ENCODE measurements at places on chromosomes 7 and 10. TPM values are rescaled to one million over a fixed set of nuclear protein-coding genes. Genes with fewer than 3 reads are reported as not detected.

ZNF3 gene
- 31.8 TPM for total RNA-seq

- no peaks in the 10 kb centered on the region for H3K27me3 ChIP-seq
- H3K36me3 ChIP-seq: no peaks in the 10 kb centered on the region
- H3K4me1 ChIP-seq: no peaks in the 10 kb centered on the region
- DNase-seq: peak; percentile 42
- no peak overlapping the region for H3K27ac ChIP-seq
These were observed 216.8 kb upstream of the CCDC6 start for GRCh38 chr10:60123172-60123571.

PILRA gene
- total RNA-seq: 1.3 TPM

GRCh38 chr10:63757067-63757466, 235.9 kb downstream of the REEP3 start:
- no peak overlapping the region for H3K27ac ChIP-seq
- peaks cover 22% of the 10 kb centered on the region for H3K4me1 ChIP-seq
- DNase-seq: no peak
- H3K27me3 ChIP-seq: no peaks in the 10 kb centered on the region
- H3K36me3 ChIP-seq: no peaks in the 10 kb centered on the region
- H3K4me3 ChIP-seq: no peak overlapping the region

DNA sequence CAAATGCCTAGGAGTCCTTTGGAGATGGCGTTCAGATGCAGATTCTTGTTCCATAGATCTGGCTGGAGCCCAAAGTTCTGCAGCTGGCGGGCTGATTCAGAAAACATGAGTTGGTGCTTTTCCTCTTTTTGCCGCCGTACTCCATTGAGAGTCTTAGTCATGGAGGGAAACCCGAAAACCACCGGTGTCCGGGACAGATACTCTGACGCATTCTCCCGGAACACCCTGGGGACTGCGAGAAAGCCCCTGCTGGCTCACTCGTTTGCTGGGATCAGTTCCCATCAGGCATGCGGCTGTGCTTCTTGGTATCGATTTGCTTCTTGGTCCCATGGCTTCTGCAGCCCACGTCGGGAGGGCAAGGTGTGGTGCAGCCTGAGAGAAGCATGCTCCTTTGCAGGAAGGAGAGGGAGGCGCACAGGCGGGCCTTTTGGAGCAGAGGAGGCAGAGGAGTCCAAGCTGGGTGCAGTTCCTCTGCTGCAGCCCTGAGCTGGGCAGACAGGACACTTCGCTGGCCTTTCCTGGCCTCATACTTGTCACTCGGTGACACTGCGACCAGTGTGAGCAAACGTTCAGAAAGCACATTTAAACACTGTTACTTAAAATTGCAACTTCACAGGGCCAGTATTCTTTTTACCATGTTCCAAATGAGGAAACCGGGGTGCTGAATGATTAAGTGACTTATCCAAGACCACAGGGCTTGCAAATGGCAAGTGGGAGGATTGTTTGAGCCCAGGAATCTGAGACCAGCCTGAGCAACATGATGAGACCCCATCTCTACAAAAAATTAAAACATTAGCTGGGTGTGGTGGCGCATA, 30.6 kb upstream of the PFKFB3 start:
- H3K4me1 ChIP-seq: peaks cover 61% of the 10 kb centered on the region
- no peaks in the 10 kb centered on the region for H3K27me3 ChIP-seq
- peak; percentile 85 for DNase-seq
- peaks cover 7% of the 10 kb centered on the region for H3K36me3 ChIP-seq
- peak overlapping the region; percentile 71 for H3K27ac ChIP-seq

GRCh38 chr10:98492763-98493162, 46.0 kb upstream of the HPS1 start:
- no peak for DNase-seq
- no peak overlapping the region for H3K27ac ChIP-seq
- H3K36me3 ChIP-seq: no peaks in the 10 kb centered on the region
- no peaks in the 10 kb centered on the region for H3K4me1 ChIP-seq

DNA sequence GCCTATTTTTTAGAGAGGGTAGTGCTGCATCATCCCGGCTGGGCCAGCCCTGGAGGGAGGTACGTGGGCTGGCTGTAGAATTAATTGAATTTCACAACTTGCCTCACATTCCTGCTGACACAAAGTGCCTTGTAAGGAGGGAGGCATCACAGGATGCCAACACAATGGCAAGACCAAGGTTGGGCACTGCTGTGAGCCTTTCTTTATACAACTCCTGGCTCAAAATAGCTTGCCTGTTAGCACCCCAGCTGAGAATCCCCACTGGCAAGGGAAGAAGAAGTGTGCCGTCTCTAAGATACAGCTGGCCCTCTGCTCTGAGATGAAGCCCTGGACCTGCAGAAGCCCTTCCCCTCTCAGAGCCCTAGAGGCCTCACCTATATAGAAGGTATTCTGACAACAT, 873.9 kb downstream of the GRID1 start:
- H3K27me3 ChIP-seq: no peaks in the 10 kb centered on the region
- H3K27ac ChIP-seq: no peak overlapping the region
- no peaks in the 10 kb centered on the region for H3K36me3 ChIP-seq
- no peak overlapping the region for H3K4me3 ChIP-seq

DNA sequence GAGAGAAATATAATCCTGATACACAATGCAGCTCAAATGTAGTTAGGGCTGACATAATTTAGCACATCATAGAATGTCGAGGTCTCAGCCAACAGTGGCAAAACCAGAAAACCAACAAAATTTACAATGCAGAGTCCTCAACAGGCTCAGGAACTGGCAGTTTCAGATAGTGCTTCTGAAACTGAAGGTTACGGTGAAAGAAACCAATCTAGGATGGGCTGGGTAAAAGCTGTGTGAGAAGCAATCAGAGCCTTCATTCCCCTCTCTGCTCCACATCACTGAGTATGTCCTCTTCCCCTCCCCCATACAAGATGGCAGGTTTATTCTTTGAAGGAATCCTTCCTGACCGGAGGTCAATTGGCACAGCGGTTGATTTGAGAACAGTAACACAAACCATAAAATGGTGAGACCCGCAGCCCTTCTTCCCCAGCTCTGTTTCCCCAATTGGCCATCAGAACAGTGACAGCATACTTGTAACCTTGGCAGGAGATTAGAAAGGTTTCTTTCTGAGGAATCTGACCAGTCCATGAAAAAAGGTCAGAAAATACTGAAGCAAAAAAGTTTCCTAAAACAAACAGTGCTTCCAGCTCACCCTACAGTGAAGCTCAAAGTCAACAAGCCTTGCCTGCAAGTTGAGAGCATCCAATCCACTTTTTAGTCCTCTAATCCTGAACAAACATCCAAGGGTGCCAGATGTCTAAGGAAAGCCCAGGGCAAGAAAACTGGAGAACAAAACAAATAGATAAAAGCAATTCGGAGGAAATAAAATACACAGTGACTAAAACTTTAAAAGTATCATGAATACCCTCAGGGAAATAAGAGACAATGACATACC, 53.9 kb upstream of the IL6 start:
- H3K36me3 ChIP-seq: no peaks in the 10 kb centered on the region
- no peaks in the 10 kb centered on the region for H3K4me1 ChIP-seq
- no peak overlapping the region for H3K4me3 ChIP-seq

DNA sequence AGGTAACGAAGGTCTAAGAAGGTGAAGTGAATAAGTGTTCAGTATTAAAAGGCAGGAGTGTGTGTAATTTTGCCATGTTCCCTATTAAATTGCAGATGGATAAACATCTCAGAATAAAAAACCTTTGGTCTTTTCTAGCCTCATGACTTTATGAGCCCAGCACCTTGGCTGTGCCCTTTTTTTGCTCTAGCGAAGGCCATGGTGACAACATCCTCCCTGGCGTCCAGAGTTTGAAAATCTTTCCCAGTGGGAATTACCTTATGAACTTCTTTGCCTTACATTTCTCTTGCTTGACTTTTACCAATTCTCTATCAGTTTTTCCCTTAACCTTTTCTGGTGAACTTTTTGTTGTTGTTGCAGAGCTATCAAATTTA, 368.2 kb upstream of the BMPER start:
- H3K27ac ChIP-seq: no peak overlapping the region
- H3K36me3 ChIP-seq: peaks cover 8% of the 10 kb centered on the region
- H3K27me3 ChIP-seq: no peaks in the 10 kb centered on the region
- no peak for DNase-seq

FBXL13 gene
- total RNA-seq: 0.71 TPM

DNA sequence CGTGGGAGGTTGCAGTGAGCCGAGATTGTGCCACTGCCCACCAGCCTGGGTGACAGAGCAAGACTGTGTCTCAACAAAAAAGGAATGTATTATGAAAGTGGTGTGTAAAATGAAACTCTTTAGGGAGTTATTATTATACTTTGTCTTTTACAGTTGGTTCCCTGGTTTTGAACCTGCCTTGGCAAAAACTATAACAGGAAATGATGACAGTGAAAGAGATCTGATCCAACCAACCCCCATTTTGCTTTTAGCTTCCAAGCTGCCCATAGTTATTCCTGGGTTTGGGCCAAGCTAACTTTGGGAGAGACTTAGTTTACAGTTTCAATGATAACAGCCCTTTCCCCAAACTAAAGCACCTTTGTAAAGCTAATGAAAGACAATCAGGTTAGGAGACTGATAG, 34.1 kb upstream of the NMT2 start:
- DNase-seq: no peak
- H3K4me1 ChIP-seq: no peaks in the 10 kb centered on the region
- H3K27ac ChIP-seq: no peak overlapping the region
- no peak overlapping the region for H3K4me3 ChIP-seq
- no peaks in the 10 kb centered on the region for H3K27me3 ChIP-seq

DNA sequence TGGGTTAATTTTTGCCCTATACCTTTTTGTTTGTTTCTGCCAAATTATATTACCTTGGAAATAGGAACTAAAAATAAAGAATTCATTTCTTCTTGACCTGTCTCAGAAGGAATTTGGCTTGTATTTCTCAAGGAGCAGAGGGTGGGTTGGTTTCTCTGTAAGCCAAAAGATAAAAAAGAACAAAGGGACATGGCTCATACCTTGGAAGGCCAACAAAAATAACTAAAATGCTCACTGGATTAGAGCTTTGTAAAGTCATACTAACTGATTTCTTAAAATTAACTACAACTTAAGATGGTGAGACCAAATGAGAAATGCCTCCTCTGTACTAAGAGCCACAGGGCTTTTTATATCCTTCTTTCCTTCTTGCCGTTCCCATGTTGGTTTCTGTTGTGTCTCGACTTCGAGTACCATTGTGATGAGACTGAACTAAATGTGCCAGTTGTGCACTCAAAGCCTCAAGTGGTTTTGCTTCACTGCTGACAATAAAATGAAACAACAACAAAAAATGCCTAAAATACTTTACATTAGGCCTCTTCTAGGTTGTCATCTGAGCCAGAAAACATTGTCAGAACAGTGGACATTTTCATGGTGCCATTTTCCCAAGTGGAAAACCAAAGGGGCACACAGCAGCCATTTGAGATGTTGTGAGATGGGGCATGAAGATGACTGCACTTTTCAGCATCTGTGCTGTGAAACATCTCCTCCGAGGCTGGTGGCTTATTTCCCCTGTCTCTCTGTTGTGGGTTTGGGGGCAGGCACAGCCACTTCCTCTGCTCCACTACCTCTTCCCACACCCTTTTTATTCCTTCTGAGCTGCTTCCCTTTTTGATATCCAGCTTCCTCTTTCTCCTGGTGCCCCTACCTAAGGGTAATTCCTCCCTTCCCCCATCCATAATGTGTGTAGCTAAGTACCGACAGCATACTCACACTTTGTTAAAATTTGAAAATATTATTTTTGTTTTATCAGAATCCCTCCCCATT, 51.8 kb upstream of the AGR3 start:
- no peaks in the 10 kb centered on the region for H3K27me3 ChIP-seq
- no peaks in the 10 kb centered on the region for H3K36me3 ChIP-seq
- DNase-seq: peak; percentile 53
- H3K4me3 ChIP-seq: no peak overlapping the region
- H3K4me1 ChIP-seq: no peaks in the 10 kb centered on the region

CALHM3 gene
- total RNA-seq: not detected

DNA sequence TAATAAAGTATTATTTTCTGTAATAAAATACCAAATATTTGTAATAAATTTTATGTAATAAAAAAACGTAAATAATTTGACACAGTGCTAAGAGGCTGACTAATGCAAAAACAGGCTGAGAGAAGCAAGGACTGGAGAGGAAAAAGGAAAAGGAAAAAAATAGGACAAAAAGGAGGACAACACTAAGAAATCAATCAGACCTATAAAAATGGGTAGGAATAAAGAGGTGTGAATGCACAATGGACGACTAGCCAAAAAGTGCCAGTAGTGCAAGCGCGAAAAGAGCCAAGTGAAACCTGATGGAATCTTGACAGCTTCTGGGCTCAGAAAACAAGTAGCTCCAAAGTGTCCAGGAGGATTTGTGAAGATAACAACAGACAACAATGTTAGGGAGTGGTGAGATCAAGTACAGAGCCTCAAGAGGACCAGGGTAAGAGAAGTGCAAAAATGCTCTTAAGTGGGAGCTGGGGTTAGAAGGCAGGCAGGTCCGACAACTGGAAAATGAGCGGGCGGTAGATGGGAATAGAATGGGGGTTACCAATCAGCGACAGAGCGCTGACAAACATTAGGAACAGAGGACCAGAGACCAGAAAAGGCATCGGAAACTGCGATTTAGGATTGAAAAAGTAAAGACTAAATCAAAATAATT, 1.2 kb downstream of the BRAF start:
- H3K4me1 ChIP-seq: peaks cover 3% of the 10 kb centered on the region
- peak; percentile 51 for DNase-seq
- peak overlapping the region; percentile 96 for H3K27ac ChIP-seq

GRCh38 chr7:135877805-135878204, 99.4 kb downstream of the MTPN start:
- H3K27me3 ChIP-seq: no peaks in the 10 kb centered on the region
- peaks cover 6% of the 10 kb centered on the region for H3K4me1 ChIP-seq
- H3K4me3 ChIP-seq: no peak overlapping the region
- H3K27ac ChIP-seq: peak overlapping the region; percentile 38

DNA sequence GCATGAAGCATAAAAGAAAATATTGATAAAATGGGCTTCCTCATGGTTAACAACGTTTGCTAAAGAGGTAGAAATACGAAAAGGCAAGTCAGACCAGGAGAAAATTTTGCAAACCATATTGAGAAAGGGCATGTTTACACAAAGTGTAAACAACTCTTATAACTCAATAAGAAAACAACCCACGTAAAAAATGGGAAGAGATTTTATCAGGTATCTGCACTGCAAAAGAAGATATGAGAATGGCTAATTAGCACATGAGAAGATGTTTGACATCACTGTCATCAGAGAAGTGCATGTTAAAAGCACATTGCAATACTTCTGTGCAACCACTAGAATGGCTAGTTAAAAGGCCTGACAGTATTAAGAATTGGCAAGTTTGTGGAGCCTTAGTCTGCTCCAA, 99.5 kb downstream of the VPS50 start:
- H3K27me3 ChIP-seq: no peaks in the 10 kb centered on the region
- no peak overlapping the region for H3K27ac ChIP-seq
- H3K4me1 ChIP-seq: no peaks in the 10 kb centered on the region
- H3K36me3 ChIP-seq: no peaks in the 10 kb centered on the region

LRRC17 gene
- 43.8 TPM for total RNA-seq

PSTK gene
- total RNA-seq: 4.0 TPM

DNA sequence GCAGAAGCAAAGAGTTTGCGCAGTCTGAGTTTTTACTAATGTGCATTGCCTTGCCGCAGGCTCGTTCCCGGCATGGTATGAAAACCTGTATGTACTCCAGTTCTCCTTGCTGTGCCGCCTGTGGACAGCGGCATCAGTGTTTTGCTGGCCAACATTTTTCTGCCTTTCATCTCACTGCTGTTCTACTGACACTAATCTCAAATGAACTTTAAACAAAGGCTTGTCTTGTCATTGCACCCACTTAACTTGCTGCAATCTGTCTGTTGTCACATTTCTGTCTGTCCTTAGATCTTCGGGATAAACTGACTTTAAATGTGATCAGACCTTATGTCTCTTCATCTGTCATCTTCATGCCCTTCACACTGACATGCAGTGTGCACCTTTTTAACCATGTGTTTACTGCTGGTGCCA, 71.7 kb upstream of the ZNRF2 start:
- H3K4me3 ChIP-seq: no peak overlapping the region
- no peaks in the 10 kb centered on the region for H3K27me3 ChIP-seq
- no peak overlapping the region for H3K27ac ChIP-seq
- no peaks in the 10 kb centered on the region for H3K36me3 ChIP-seq
- no peak for DNase-seq
